Endodermal cell (in vitro differentiated cells): ENCODE measurements at places on chromosomes 5 and 9.

- peak; percentile 92 for DNase-seq
These were observed 23.1 kb downstream of the SLC25A25 start for GRCh38 chr9:128091144-128091543.

GRCh38 chr5:106780355-106780754 is 890.4 kb downstream of the EFNA5 start:
- DNase-seq: no peak

GRCh38 chr9:124541824-124542223 is 34.6 kb upstream of the NR5A1 start:
- no peak for DNase-seq

DNA sequence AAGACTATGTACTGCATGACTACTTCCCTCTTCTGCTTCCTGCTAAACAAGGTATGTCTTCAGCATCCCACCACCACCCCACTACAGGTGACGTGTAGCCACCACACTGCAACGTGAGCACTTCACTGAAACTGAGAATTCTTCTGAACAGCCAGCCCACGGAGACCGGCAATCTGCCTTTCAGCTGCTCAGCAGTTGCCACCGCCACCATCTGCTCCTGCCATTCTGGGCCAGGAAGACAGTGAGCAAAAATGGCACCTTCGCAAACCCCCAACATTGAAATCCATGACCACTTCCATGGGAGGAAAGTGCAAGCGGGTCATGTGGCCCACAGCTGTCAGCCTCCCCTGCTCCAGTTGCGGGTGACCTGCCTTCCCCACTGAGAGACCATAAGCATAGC is 443.4 kb upstream of the ST8SIA4 start:
- DNase-seq: no peak

- no peak for DNase-seq
These were observed 30.5 kb downstream of the DNAH5 start for GRCh38 chr5:13913962-13914361.

DNA sequence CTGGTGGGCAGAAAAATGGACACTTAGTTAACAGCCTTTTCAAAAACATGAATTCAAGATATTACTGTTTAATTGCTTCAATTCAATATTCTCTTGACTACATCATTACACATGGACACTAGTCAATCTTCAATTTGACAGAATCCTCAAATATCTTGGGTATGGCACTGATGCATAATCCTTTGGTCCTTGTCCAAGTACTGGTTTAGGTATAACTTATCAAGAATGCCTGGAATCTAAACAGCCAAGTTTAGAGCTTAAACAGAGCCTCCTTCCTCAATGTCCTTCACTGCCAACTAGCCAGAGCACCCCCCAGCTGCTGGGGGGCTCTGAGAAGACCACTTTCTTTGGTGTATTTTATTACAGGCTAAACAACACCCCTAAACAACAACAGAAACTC is 61.6 kb upstream of the ERCC6L2 start:
- DNase-seq: no peak

DNA sequence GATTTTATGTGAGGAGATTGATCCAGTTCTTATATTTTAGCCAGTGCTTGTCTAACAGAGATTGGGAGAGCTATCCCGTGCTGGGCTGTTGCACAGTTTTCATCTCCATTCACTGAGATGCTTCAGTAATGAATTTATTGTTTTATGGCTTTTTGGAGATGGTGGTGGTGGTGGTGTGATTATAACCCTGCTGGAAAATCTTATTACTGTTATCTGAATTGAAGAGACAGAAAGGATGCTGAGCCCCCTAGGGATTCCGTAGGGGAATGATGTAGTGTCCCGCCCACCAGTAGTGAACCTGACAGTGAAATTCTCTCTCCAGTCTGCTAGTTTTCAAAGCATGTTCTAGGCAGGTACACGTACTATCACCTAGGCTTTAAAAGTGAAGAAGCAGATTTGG is 1.9 kb downstream of the RAI14 start:
- no peak for DNase-seq

DNA sequence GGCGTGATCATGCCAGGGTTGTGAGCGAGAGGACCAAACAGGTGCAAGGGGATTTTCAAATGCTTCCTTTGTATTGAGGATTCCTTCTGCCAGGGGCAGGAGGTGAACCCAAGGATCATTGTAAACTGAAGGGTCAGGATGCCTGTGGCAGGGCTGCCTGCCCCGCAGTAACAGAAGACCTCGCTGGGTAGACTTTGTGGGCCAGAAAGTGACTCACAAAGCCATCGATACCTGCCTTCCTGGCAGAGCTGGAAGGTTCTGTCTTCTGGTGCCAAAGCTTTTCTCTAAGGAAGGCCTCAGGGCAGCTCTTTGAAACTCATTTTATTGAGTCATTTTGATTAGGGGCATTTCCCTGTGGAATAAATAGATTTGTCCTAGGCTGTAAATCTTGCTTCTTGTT is 223.4 kb downstream of the ICE1 start:
- no peak for DNase-seq

DNA sequence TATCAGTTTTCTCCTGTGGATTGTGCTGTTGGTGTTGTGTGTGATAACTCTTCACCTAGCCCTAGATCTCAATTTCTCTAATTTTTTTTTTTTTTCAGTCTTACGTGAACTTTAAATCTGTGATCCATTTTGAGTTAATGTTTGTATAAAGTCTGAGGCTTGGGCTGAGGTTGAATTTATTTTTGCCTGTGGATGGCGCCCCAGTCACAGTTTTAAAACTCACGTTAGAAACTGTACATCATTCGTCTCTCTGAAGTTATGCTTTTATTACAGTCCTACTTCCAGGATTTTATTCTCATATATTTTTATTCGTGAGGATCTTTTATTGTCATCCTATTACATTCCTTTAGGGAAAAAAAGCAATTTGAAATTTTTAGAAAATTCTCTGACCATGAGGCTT is 103.1 kb downstream of the EHMT1 start:
- no peak for DNase-seq

DNA sequence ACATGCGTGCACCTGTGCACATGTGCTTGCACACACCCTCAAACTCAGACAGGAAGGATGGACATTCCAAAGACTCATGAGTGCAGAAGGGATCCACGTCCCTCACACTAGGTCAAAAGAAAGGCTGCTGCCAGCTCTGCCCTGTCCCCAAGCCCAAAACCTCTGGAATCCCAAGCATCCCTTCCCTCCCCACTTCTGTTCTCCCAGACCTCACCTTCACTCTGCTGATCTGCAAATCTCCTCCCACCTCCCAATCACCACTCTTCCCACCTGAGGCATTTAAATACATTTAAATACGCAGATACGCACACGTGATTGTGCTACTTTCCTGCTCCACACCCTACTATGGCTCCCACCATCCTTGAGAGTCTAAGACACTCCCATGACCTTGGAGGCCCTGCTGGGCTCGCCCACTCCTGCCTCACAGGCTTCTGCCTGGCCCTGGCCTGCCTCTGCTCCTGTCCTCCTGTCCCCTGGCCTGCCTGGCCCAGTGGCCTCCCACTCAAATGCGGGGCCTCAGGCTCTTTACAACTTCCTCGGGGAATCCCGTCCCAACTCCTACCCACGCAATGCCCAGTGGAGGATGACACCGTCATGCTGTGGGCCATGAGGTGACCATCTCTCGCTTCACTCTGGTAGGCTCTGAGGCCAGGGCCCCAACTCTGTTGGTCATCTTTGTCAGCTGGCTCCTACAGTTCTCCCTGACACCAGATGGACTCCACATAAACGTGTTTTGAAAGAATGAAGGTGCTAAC is 478.4 kb upstream of the DAP start:
- peak; percentile 52 for DNase-seq

GRCh38 chr5:163387589-163388343 is 49.6 kb upstream of the CCNG1 start:
- no peak for DNase-seq

- DNase-seq: no peak
These were observed 61.0 kb downstream of the ZFR start for GRCh38 chr5:32383586-32383985.

GRCh38 chr5:180178531-180179441 is 30.2 kb downstream of the RASGEF1C start:
- DNase-seq: peak; percentile 49

- DNase-seq: no peak
These were observed 51.5 kb downstream of the SH3RF2 start for GRCh38 chr5:145987856-145988255.

GRCh38 chr5:2531318-2531717 is 220.2 kb downstream of the IRX2 start:
- DNase-seq: no peak

- DNase-seq: peak; percentile 94
These were observed at the start of gene GRAMD2B for GRCh38 chr5:126422994-126423788. Gene GRAMD2B (plus strand): TSS chr5:126423409. CDS start chr5:126423607, 198 bp downstream.

- DNase-seq: no peak
These were observed 513.0 kb downstream of the MTRR start for GRCh38 chr5:8381972-8382371.

- no peak for DNase-seq
These were observed 503.4 kb downstream of the PDE4D start for GRCh38 chr5:59390074-59390659.

DNA sequence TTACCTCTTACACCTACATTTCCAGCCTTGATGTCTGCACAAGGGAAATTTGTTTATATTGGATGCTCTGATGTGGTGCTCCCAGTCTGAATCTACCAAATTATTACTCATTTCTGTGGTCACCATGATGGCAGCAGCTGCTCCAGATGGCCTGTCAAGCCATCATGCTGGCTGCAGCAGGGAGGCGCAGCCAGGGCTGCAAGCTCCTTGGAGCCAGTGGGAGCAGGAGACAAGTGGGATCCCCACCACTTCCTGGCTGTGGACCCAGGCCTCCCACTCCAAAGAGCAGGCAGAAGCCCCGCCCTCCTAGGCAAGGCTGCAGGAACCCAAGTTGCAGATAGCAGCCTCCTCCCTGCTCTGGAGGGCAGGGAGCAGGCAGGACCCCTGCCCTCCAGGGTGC is 241.1 kb upstream of the ATP10B start:
- DNase-seq: peak; percentile 55

GRCh38 chr9:100099722-100100042 is 639 bp downstream of the INVS start:
- DNase-seq: no peak

DNA sequence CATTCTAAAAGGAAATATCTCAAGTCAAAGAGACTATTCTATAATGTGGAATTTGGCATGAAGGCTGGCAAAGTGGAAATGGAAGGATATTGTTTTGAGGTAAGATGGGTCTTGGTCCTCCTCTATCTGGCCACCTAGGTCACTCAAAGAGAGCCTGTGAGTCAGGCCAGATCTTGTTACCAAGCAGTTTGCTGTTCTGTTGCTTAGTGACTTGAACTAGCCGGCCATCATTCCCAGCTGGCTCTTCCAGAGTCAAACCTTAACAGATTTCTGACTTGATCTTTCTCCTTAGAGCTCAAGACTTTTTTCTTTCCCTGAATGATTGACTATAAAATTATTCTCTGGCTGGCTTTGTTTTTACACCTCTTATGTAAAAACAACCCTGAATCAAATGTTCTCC is 136.1 kb downstream of the PDE4D start:
- no peak for DNase-seq

GRCh38 chr5:90894866-90895420 is 336.3 kb downstream of the ADGRV1 start:
- DNase-seq: peak; percentile 19

- DNase-seq: no peak
These were observed 36.2 kb upstream of the OR2S2 start for GRCh38 chr9:35993976-35994720.

- no peak for DNase-seq
These were observed 120.6 kb downstream of the PIK3R1 start for GRCh38 chr5:68336200-68336599.

DNA sequence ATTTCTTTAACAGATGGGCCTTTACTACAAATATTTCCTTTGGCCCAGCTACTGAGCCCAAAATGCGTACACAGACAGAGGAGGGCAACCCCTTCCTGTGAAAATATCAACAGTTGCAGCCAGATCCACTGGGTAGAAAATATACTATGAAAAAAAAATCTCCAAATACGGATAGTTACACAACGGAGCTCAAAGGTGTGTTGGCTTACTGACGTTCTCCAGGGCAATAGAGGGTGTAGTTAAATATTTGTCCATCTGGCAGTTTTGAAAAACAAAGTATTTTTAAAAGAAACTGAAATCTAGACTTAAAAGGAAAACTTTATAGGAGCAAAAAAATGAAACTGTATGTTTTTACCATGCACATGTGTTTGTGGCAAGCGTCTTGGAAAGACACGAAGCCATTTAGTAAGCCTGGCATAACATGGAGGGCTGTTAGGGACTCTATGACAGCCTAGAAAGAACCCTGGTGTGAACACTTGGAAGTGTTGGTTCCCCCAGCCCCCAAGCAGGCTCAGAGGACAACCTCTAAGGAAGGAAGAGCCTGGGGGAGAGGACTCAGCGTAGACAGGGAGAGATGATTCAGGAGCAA is 157.8 kb upstream of the TRPM3 start:
- DNase-seq: no peak

DNA sequence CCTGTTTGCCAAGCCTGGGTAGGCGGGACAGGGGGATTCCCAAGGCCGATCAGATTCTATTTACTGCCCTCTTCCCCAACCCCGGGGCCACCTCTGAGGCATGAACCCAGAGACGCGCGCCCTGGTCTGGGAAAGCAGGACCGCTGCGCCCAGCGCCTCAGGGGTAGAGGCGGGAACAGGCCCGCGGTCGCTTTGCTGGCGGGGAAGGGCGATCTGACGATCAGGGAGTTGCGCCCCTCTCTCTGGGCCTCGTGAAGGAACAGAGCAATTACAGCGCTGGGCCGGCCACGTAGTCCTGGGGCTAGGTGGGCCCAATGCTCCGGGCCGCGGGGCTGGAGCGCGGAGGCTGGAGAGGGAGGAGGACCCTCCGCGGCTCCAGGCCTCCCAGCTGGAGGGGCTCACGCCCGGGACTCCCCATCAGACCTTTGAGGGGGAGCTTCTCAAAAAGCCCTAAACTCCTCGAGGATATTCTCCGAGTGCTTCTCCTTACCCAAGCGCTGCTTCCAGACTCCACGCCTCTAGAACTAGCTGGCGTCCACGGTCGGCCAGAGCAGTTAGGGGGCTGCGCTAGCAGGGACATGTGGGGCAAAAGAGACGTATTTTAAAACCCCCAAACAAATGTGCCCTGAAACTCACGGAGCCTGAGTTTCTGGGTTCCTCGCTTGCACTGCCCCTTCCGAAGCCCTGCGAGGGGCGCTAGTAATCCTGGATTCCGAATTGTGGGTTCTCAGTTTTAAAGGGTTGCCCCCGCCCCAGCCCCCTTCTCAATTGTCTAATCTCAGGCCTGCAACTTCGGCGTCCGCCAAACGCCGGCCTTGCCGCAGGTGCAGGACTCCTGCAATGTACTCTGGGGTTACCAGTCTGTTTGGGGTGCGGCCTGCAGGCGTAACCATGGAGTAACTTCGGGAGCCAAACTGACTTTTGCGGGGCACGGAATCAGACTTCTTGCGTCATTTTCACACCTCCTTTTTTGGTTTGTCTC is 57.6 kb downstream of the TMEM174 start:
- peak; percentile 81 for DNase-seq

GRCh38 chr9:93586290-93587057 is 10.1 kb downstream of the PHF2 start:
- DNase-seq: peak; percentile 24

DNA sequence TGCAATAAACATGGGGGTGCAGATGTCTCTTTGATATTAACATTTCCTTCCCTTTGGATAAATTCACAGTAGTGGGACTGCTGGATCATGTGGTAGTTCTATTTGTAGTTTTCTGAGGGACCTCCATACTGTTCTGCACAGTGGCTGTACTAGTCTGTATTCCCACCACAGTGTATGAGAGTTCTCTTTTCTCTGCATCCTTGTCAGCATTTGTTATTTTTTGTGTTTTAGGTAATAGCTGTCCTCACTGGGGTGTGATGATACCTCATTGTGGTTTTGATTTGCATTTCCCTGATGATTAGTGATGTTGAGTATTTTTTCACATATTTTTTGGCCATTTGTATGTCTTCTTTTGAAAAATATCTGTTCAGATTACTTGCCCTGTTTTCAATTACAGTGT is 562.5 kb downstream of the CSNK1G3 start:
- DNase-seq: no peak
